ENCODE measurements at places on chromosomes 3 and 15.

- DNase-seq: no peak
These were observed 26.4 kb downstream of the PEAK1 start for GRCh38 chr15:77393471-77393840.

DNA sequence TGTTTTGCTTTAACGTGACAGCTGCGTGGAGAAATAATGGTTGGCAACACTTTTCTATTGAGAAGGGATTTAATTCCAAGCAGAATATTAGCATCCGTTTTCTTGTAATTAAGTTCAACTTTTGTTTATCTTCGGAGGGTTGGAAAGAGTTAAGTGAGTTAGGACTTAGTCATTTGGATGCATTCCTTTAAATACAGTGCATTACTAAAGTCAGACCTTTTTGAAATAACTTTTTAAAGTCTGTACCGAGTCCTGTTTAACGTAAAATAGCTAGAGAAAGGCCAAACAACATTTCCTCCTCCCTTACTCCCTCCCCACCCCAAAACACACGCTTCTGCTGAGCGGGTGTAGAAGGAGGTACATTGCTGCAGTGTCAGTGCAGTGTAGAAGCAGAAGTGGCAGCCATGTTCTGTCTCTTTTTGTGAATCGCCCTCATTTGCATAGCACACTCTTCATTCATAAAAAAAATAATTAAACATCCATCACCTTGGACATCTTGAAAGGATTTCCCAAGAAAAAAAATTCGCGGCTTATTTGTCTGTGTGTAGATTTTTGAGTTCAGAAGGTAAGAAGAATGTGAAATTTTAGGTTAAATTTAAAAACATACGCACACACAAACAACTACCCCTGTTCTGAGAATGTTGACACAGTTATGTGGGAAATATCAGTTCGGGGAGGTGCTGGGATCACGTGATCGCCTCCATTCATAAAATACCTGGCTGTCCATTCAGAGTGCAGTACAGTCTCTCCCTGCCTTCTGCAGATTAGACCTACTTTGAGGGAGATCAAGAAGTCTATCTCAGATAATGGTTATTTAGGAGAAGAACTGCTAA, 1.6 kb downstream of the SPRED1 start:
- peak; percentile 46 for DNase-seq

DNA sequence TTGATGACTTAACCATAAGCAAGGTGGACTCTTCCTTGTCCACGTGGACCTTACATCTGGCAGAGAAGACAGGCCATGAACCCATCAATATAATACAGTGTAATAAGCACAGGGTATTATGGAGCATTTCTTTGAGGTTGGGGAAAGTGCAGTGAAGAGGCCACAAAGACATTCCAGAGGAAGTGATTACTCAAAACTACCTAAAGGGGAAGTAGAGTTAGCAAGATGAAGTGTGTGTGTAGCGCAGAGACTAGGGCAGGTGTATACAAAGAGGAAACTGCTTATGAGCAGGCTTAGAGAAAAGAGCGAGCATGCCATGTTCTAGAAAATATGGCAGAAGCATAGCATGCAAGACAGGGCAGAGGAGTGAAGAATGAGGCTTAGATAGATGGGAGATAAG, 17.9 kb downstream of the CP start:
- no peak for DNase-seq

GRCh38 chr3:182246870-182247269, 535.1 kb downstream of the SOX2 start:
- DNase-seq: no peak

DNA sequence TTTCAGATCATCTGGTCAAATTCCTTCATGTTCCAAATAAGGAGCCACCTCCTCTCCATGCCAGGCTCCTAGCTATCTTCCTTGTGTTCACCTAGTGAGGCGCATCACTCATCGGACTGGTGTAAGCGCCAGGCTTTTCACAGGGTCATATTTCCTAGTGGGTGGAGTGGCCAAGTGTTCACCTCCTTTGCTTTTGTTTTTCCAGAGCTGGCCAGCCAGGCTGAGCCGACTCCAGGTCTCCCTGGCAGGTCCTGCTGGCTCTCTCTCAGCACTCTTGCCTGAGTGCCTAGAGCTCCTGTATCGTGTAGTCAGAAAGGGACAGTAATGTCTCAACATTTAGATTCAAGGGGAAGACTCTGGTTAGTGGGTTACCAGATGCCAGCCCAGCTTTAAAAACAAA, 31.0 kb downstream of the HEG1 start:
- DNase-seq: no peak

DNA sequence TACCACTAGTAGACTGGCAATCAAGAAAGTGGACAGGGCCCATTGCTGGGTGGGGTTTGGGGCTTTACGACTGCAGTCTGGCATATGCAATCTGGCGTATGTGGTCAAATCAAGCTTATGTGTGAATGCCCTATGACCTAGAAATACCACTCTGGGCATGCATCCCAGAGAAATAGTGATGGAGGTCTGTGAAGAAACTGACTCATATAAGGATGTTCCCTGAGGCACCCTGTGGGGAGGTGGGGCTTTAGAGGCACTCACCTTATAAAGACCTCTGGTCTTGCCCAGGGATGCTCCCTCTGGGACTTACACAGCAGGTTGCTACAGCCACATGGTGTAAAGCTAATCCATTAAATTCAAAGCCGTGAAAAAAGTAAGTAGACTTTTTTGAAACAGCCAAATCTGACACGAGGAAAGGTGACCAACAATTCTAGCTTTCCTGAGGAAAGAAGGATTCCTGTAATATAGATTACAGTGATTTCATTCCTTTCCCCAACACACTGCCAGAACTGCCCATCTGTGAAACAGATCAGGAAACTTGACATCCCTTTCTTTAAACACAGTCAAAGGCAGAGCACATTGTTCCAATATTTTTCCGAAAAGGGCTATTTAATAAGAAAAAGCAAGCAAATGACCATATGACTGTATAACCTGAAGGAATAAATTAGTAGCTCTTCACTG, 13.6 kb downstream of the RARRES1 start:
- DNase-seq: no peak

- peak; percentile 29 for DNase-seq
These were observed 133.6 kb downstream of the CD47 start for GRCh38 chr3:107956991-107957900.

GRCh38 chr15:63000706-63001105, 41.8 kb upstream of the TPM1 start:
- DNase-seq: no peak

GRCh38 chr3:151544164-151544548, 83.3 kb upstream of the IGSF10 start:
- no peak for DNase-seq

DNA sequence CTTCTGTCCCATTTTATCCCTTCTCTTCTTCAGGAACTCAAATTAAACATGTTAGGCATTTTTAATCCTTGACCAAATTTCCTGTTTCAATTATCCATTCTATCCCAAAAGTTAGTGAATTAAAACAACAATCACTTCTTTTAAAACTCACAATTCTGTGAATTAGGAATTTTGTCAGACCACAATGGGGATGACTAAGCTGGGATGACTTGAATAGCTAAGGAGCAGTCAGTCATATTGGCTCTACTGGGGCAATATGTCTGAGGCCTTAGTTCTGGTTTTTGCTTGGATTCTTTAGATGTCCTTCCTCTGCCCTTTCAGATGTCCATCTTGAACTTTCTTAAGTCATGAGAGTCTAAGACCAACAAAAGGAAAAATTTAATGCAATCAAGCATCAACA, 178.2 kb upstream of the TGFBR2 start:
- no peak for DNase-seq

DNA sequence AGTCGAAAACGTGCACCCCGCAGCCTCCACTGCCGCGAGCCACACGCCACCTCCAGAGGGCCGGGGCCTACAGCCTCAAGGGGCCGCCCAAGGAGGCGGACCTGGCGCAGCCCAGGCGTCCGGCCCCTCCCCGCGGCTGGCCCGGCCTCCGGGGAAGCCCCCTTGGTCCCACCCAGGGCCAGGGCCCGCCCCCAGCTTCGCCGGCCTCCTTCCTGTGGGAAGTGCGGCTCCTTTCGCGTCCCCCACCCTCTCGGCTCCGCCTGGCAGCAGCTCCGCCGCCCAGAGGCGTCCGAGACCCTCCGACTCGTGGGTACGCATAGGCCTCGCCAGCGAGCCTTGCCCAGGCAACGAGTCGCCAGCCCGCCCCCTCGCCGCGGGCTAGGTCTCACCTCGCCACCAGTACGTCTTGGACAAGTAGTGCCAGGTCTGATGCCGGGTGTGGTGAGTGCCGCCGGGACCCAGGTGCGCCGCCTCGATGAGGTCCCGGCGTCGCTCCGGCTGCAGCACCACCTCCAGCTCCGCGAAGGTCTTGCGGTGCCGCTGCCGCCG, 642 bp downstream of the ZBTB11 start:
- DNase-seq: no peak

- no peak for DNase-seq
These were observed 13.6 kb upstream of the CCDC33 start for GRCh38 chr15:74222240-74223119.

GRCh38 chr3:81426826-81427577, 334.4 kb downstream of the GBE1 start:
- no peak for DNase-seq

DNA sequence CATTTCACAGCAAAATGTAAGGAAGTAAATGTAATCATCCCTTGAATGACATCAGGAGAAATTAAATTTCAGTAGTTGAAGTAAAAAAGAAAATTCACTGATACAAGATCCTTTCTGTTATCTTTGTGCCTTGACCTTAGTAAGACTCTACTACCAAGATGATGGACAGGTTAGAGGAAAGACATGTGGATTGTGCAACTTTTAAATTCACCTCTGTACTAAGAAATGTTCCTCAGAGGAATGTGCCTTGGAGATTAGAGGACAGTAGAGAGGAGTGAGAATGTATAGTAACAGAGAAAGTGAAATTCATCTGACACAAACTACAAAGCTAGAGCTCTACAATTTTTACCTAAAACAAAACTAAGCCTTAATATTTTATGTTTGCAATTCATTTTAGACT, 375.3 kb downstream of the PLOD2 start:
- DNase-seq: no peak

DNA sequence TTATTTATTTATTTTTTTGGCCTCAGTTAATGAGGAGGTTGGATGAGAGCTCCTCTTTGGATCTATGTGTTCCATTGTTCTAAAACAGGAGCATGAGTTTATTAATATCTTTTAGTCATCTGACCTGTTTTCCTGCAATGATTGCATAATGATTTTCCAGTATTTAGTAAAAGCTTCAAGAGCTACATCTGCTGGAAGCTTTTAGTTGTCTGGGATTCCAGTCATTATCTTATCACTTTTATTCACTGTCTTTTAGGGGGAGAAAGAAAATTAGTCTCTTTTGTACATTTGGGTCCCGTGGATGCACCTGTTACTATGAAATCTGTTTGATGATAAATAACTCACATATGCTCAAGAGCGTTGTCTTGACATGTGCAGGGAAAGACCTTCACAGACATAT, 1270.0 kb downstream of the ROBO1 start:
- DNase-seq: no peak

- no peak for DNase-seq
These were observed 28.9 kb downstream of the CSTA start for GRCh38 chr3:122353893-122354401.

DNA sequence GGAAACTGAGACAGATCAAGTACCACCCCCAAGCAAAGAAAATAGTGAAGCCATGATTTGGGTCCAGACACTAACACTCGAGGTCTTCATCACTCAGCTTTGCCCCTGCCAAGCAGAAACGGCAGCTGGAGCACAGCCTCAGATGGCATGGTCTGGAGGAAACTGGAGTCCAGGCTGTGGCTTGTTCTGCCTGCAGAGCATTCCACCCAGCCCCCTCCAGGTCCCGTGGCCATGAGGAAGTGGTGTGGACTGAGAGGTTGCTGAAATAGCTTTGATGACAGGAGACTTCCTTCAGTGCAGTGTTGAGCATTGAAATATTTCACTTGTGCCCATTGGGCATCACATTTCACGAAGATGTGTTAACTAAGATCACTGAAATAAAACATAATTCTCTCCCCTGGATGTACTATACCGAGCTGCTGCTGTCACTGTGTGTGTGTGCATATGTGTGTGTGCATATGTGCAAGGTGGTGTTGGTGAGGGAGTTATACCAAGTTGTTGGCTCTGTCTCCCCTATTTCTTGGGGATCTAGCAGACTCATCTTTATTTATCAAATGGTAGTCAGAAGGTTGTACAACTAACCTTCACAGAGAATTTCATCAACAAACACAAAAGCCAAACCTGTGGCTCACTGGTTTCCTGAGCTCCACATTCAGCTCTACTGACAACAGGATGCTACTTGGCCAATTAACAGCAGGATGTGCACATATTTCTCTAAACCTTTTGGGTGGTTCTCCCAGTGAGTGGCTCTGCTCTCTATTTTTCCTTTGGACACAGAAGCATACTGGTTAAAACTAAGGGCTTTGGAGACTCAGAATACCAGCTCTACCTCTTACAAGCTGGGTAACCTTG, 660.1 kb upstream of the CFAP20DC start:
- peak; percentile 5 for DNase-seq

DNA sequence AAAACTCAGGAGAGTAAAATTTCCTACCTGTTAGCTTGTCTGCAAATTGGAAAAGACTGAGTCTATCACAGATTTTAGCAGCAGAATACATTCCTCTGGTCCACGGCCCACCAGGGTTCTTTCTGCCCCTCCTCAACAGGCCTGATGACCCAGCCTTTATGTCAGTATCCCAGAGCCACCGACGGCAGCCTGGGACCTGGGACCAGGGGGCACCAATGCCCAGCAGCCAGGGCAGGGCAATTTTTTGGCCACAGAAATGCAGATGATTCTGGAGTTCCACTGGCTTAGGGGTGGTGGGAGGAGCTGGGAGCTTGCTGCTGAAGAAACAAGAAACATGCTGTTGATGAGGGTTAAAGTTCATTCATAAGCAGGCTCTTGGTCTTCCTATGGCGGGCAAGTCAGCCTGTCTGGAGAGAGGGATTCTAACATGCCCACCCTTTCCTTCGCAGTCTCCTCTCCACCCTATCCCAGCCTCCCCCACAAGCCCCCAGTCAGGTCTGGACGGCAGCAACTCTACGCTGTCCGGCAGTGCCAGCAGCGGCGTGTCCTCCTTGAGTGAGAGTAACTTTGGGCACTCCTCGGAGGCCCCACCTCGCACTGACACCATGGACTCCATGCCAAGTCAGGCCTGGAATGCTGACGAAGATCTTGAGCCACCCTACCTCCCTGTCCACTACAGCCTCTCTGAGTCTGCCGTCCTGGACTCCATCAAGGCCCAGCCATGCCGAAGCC, 4.3 kb upstream of the MANF start:
- no peak for DNase-seq
